ENCODE measurements at places on chromosomes 3 and 15.

GRCh38 chr3:123376451-123377242, 72.2 kb downstream of the ADCY5 start:
- no peak for DNase-seq

DNA sequence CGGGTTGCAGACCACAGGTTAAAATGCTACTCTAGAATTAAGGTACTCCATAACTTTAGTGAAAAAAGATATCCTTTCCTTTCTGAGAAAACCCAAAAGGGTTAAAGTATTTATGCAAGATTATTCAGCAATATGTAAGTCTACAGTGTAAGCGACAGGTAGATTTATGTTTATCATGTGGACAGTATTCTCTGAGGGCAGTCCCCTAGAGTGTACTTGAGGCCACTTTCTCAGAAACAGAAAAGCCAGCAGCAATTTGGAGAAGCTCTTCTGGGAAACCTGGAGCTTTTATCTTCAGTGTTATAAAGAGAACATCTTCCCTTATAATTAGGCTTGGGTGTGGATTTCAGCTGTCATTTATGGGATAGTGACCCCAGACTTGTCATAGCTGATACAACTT, 8.9 kb downstream of the ST3GAL6 start:
- DNase-seq = no peak

DNA sequence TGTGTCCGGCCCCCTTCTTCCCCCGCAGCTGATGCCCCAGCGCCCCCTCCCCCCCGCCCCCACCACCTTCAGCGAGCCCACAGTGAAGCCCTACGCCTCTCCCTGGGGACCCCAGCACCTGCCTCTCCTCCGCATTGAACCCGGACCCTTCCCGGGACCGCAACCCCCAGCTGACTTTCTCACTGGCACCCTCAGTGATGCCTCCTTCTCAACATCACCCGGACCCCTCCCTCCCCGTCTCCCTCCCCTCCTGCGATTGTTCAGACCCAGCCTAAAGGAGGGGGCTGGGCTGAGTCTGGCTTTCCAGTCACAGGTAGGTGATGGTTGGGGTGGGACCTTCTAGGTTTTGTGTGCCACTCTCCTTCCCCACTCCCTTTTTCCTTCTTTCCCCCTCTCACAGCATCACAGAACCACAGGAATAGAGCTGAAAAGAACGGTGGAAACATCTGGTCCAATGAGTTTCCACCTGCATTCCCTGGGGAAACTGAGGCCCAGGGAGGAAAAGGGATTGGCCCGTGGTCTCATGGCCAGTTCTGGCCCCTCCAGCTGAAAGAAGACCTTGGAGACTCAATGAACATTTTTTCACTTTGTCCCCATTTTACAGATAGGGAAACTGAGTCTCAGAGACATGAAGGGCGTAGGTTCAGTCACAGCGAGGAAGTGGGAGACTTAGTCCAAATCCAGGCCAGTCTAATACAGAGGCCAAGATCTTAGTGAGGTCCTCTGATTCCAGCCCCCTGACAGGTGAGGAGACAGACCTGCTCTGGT, 828 bp downstream of the CAND2 start:
- DNase-seq = no peak

DNA sequence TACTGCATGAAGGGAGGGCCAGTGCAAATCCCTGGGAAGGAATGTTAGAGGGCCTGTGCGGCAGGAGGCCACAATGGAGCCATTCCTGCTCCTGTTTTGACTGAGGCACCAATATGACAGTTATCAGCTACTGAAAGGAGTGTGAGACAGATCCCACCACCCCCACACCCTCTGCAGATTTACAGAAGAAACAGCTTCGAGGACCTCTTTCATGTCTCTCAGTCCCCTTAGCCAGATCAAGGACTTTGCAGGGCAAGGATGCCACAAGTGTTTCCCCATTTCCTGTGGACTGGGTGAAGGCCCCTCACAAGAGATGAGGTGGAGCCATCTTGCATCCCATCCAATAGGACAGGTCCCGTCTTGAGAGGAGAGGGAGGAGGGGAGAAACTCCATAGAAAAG, 48.5 kb upstream of the RASGRP1 start:
- DNase-seq = no peak

- no peak for DNase-seq
Observed at GRCh38 chr15:80750575-80750974, 28.6 kb upstream of the CEMIP start.

DNA sequence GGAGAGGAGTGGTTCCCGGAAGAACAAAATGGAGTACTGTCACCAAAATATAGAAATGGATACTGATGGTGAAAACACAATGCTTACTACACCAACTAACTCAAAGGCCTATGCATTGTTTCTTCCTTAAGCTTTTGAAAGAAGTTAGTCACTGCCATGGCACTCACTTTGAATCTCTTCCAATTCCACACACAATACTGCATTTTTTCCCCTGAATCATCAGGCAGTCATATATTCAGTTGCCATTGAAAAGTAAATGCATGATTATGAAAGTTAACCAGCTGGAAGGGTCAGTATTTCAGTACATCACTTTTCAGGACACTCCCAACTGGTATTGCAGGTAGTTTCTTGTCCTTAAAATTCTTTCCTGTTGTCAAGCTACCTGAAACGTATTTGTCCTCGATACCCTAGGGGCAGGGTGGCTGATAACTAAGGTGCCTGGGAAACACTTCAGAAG, 9.0 kb upstream of the LRRFIP2 start:
- no peak for DNase-seq

GRCh38 chr3:23835802-23836201, 30.0 kb downstream of the UBE2E1 start:
- no peak for DNase-seq

DNA sequence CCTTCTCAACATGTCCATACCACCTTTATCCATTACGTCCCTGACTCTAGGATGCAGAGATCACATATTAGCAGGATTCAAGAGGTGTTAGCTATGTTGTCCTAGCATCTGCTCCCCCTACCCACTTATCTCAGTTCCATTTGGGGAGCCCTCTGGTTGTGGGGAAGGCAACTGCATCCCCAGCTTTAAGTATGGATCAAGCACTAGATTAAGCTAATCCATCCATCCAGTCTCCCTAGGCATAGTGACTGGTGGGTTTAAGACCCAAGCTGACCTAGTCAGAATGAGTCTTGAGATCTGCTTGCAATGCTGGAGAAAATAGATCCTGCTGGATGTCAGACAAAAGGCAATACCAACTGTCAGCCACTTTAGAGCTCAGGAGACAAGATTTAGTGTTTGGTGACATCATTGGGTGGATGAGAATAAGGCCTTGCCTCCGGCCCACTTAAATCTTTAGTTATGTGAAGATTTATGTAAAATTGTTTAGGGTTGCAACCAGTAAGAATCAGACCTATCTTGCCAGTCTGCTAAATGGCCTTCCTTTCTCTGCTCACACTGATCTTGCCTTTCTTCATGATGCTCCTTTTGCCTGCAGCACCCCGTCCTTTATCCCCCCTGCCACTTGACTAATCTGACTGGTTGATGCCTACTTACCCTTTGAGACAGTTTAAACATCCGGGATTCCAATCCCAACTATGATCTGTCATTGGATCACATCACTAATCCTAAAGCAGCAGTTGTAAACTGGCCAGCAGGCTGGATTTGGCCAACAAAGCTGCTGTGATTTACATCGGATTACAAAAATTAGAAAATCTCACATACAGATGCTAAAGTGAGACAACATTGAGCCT, 2.1 kb upstream of the ISY1 start:
- DNase-seq = no peak

- no peak for DNase-seq
Observed at GRCh38 chr15:59251001-59251845, 44.6 kb downstream of the LDHAL6B start.

GRCh38 chr3:154981201-154981600, 98.9 kb upstream of the MME start:
- DNase-seq = no peak

GRCh38 chr3:8840556-8840955, 71.1 kb upstream of the OXTR start:
- DNase-seq = no peak

- DNase-seq = no peak
Observed at GRCh38 chr15:68330901-68331300, 53.4 kb downstream of the FEM1B start.

GRCh38 chr15:56059716-56060115, 66.3 kb upstream of the NEDD4 start:
- DNase-seq = no peak

- DNase-seq = no peak
Observed at GRCh38 chr3:3353153-3353552, 173.7 kb upstream of the CRBN start.

DNA sequence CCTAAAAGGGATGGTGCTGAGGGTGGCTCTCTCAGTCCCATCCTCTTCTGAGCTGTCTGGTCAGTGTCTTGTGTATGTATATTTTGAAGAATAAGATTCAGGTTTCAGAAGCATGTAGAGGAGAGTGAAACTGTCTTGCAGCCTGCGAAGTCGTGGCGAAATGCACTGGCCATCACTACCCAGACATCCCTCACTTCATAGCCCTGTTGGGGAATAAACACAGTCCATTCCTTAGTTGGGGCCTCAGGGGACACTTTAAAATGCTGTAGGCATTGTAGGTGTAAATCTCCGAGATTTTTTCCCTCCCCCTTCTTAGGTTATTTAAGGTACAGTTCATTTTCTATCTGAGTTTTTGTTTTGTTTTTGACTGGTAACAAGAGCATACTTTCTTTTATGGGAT, 93.8 kb downstream of the DNASE1L3 start:
- no peak for DNase-seq

Data from hematopoietic multipotent progenitor cell treated with erythropoietin and hydrocortisone succinate and interleukin-3 and kit ligand, for 15 days (in vitro differentiated cells).